Type B pancreatic cell (in vitro differentiated cells): ENCODE measurements at places on chromosomes 12 and 14. TPM values are rescaled to one million over a fixed set of nuclear protein-coding genes. Genes with fewer than 3 reads are reported as not detected.

- H3K36me3 ChIP-seq = no peaks in the 10 kb centered on the region
- H3K27me3 ChIP-seq = peaks cover 54% of the 10 kb centered on the region
- no peaks in the 10 kb centered on the region for H3K4me1 ChIP-seq
- H3K4me3 ChIP-seq = no peak overlapping the region
- H3K27ac ChIP-seq = no peak overlapping the region
- no peak for DNase-seq
Observed at GRCh38 chr12:130299574-130299973, 38.1 kb upstream of the PIWIL1 start.

DNA sequence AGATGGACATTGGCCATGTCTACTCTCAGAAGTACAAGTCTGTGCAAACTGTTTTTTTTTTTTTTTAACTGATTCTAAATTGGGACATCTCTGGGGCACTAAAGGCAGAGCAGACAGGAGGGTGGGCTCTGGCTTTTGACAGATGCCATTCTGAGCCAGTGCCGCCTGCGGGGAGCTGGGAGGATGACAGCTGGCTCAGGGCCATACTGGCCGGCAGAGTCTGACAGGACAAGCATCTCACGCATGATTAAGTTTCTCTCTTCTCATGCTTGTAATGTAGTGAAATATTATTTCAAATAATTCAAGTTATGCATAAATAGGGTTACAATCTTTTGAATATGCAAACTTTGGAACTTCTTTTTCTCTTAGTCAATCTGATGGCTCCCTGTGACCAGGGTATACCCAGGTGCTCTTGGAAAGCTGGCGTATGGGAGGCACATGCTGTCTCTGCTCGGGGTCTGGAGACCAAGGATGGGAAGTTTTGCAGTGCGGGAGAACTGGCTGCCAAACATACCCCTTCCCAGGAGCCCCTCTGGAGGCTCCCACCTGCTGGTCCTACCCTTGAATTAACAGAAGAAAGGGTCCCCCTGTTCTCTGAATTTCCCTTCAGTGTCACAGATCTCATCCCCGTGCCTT is 7.6 kb downstream of the CDCA4 start:
- H3K36me3 ChIP-seq = peaks cover 11% of the 10 kb centered on the region
- H3K4me3 ChIP-seq = no peak overlapping the region
- H3K4me1 ChIP-seq = peaks cover 51% of the 10 kb centered on the region
- DNase-seq = no peak

- H3K36me3 ChIP-seq = peaks cover 9% of the 10 kb centered on the region
- H3K4me3 ChIP-seq = no peak overlapping the region
- no peak for DNase-seq
- peaks cover 12% of the 10 kb centered on the region for H3K4me1 ChIP-seq
- H3K27ac ChIP-seq = no peak overlapping the region
Observed at GRCh38 chr12:118183155-118183554, 47.2 kb downstream of the PEBP1 start.

DNA sequence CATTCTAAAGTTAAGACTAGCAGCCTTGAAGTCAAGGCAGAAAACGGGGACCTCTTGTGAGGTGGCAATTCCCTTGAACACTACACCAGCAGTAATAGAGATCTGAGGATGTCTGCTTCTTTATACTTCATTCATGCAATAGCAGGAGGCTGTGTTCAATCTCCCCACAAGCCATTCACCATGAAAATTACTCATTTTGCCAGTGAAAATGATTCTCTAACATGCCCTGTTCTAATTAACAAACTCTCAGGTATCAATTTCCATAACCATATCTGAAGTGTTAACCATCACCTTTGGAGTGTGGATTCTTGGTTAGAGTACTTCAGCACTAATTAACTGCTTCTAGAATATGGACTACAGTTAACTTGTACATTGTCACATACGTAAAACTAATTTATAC is 3.4 kb upstream of the GLIPR1 start:
- no peak overlapping the region for H3K4me3 ChIP-seq
- H3K27ac ChIP-seq = no peak overlapping the region
- no peak for DNase-seq
- no peaks in the 10 kb centered on the region for H3K27me3 ChIP-seq
- H3K4me1 ChIP-seq = peaks cover 8% of the 10 kb centered on the region

DNA sequence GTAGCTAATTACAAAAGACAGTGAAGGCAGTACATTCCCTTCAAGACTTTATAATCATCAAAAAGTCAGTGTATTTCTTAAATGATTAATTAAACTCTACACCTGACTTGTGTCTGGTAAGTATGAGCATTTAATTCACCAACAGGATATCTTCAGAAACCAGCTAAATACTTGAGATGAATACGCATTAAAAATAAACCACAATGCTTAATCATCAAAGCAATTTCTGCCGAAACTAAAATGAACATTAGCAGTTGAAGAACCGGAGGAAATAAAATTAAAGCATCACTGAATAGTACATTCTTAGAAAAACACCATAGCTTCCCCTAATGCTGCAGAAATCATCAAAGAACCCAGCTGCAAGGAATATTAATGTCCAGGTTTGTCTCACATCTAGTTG is 32.7 kb downstream of the SLC25A21 start:
- no peak for DNase-seq
- no peaks in the 10 kb centered on the region for H3K36me3 ChIP-seq
- no peak overlapping the region for H3K27ac ChIP-seq

- no peak overlapping the region for H3K27ac ChIP-seq
- no peak overlapping the region for H3K4me3 ChIP-seq
- no peaks in the 10 kb centered on the region for H3K36me3 ChIP-seq
- peaks cover 38% of the 10 kb centered on the region for H3K27me3 ChIP-seq
- peaks cover 7% of the 10 kb centered on the region for H3K4me1 ChIP-seq
Observed at GRCh38 chr12:108125073-108125472, 4.0 kb upstream of the WSCD2 start.

GRCh38 chr12:117155278-117156060 is 34.8 kb downstream of the FBXO21 start:
- DNase-seq = peak; percentile 77
- peaks cover 8% of the 10 kb centered on the region for H3K4me1 ChIP-seq
- no peak overlapping the region for H3K4me3 ChIP-seq
- H3K27me3 ChIP-seq = no peaks in the 10 kb centered on the region
- peaks cover 52% of the 10 kb centered on the region for H3K36me3 ChIP-seq

- no peak overlapping the region for H3K27ac ChIP-seq
- DNase-seq = no peak
- no peaks in the 10 kb centered on the region for H3K36me3 ChIP-seq
- peaks cover 38% of the 10 kb centered on the region for H3K4me1 ChIP-seq
Observed at GRCh38 chr14:61573321-61573720, 122.0 kb upstream of the HIF1A start.

DNA sequence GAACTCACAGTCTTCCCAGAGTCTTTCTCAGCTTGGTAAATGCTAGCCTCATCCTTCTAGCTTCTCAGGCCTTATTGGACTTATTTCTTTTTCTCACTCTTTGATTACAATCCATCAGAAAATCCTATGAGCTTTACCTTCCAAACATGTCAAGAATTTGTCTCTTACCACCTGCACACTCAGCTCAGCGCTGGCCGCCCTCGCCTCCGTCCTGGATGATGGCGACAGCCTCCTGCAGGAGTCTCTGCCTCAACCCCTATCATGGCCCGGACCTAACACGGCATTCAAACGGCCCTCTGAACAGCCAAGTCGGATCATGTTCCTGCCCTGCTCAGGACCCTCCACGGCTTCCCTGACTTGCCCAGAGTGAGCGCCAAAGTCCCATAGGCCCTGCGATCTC is 333.1 kb upstream of the FKBP4 start:
- H3K36me3 ChIP-seq = peaks cover 12% of the 10 kb centered on the region
- no peak overlapping the region for H3K27ac ChIP-seq
- peaks cover 12% of the 10 kb centered on the region for H3K27me3 ChIP-seq
- H3K4me3 ChIP-seq = no peak overlapping the region
- DNase-seq = no peak

GRCh38 chr14:52190337-52190931 is 77.1 kb upstream of the PTGDR start:
- no peaks in the 10 kb centered on the region for H3K36me3 ChIP-seq
- DNase-seq = no peak
- H3K4me3 ChIP-seq = no peak overlapping the region
- H3K4me1 ChIP-seq = no peaks in the 10 kb centered on the region

GRCh38 chr12:19528750-19529149 is 89.5 kb downstream of the AEBP2 start:
- no peak overlapping the region for H3K27ac ChIP-seq
- no peak overlapping the region for H3K4me3 ChIP-seq
- no peaks in the 10 kb centered on the region for H3K4me1 ChIP-seq
- no peak for DNase-seq
- no peaks in the 10 kb centered on the region for H3K27me3 ChIP-seq
- peaks cover 9% of the 10 kb centered on the region for H3K36me3 ChIP-seq

DNA sequence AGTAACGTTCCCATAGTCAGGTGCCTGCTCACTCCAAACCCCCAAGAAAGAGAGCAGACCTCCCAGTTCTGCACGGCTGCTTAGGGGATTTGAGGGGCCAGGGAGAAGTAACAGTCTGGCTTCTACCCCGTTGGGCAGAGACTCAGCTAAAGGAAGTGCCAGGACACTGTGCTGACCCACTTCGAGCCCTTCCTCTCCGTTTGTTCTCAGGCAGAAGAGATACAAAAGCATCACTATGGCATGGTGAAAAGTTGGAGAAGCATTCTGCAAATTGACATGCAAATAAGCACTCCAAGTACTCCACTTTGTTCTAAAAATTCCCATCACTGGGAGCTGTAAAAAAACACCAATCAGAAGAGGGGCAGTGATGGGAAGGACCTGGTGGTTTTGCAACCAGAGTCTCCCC is 239.1 kb downstream of the EGLN3 start:
- peaks cover 8% of the 10 kb centered on the region for H3K4me1 ChIP-seq
- no peak overlapping the region for H3K4me3 ChIP-seq
- no peak overlapping the region for H3K27ac ChIP-seq
- H3K27me3 ChIP-seq = peaks cover 64% of the 10 kb centered on the region
- DNase-seq = no peak
- peaks cover 4% of the 10 kb centered on the region for H3K36me3 ChIP-seq

DNA sequence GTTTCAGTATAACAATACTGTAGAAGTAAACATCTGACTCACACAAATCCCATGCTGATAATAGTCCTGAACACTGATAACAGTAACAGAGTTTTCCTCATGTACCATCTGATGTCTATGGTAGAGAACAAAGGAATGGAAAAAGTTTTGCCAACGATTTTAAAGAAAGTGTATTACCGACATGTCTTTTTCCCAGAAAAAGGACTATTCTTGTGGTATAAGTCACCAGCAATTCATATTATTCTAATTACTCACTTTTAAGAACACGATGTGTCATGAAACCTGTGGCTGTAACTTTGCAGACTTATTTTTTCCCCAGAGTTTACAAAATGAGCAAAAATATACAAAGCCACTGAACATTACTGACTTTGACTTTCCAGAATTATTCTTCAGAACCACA is 40.1 kb upstream of the DCN start:
- no peaks in the 10 kb centered on the region for H3K4me1 ChIP-seq
- no peak overlapping the region for H3K4me3 ChIP-seq
- H3K27me3 ChIP-seq = no peaks in the 10 kb centered on the region
- DNase-seq = no peak
- H3K36me3 ChIP-seq = no peaks in the 10 kb centered on the region

DNA sequence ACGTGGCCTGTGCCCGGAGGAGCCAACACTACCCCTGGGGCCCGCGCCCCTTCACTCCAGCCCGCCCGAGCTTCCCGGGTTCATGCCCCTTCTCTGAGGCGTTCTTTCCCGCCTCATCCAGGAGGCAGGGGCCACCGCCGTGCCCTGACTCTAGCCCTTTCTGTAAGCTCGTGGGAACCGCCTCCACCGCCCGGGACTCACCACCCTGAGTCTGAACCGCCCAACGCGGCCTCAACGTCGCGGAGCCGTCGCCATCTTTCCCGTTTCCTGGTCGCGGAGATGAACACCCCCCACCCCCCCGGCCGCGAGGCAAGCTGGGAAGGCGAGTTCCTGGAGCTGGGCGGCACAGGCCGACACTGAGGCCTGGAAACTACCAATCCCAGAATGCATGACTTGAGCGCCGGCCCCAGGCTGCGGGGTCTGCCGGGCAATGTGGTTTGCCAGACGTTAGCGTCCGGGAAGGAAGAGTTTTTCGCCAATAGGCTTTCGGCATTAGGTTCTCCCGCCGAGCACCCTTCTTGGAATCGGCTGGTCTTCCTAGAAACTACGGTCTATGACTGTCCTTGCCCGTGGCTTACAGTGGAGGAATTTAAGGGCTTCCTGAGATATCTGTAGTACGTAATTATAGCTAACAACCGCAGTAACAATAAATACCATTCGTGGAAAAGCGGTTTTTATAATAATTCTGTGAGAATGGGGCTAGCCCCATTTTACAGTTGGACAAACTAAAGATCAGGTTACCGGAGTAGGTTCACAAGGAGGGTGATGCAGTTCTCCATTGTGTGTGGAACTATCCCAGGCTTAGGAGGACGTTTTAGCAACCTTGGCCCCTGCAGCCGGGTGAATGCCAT is at the start of gene DDX23:
Gene DDX23, minus strand, starts transcription at position 281 of the 851 bp plus-strand sequence. CDS start 6,381 bp downstream, outside the sequence.
- H3K27me3 ChIP-seq = no peaks in the 10 kb centered on the region
- H3K27ac ChIP-seq = peak within 1 kb of the TSS; percentile 87
- H3K4me1 ChIP-seq = peaks cover 26% of the 10 kb centered on the region
- peak within 1 kb of the TSS; percentile 98 for H3K4me3 ChIP-seq

GRCh38 chr12:102745971-102746600 is 171.0 kb downstream of the PAH start:
- no peaks in the 10 kb centered on the region for H3K36me3 ChIP-seq
- no peak overlapping the region for H3K4me3 ChIP-seq
- no peaks in the 10 kb centered on the region for H3K27me3 ChIP-seq
- no peak for DNase-seq

- H3K36me3 ChIP-seq = no peaks in the 10 kb centered on the region
- DNase-seq = no peak
- H3K4me3 ChIP-seq = no peak overlapping the region
- no peaks in the 10 kb centered on the region for H3K27me3 ChIP-seq
Observed at GRCh38 chr14:63800651-63801375, 52.0 kb upstream of the SYNE2 start.

GRCh38 chr12:62297321-62297720 is 37.1 kb downstream of the USP15 start:
- no peak overlapping the region for H3K4me3 ChIP-seq
- H3K36me3 ChIP-seq = peaks cover 59% of the 10 kb centered on the region
- H3K27ac ChIP-seq = no peak overlapping the region
- H3K4me1 ChIP-seq = no peaks in the 10 kb centered on the region
- DNase-seq = no peak
- no peaks in the 10 kb centered on the region for H3K27me3 ChIP-seq

GRCh38 chr12:754473-754820 is 2.1 kb downstream of the WNK1 start:
- H3K27me3 ChIP-seq = no peaks in the 10 kb centered on the region
- H3K36me3 ChIP-seq = peaks cover 22% of the 10 kb centered on the region
- peak overlapping the region; percentile 87 for H3K27ac ChIP-seq
- H3K4me1 ChIP-seq = peaks cover 19% of the 10 kb centered on the region
- no peak for DNase-seq

KRT82 gene
- not detected in 2 replicates for total RNA-seq

ASIC1 gene
- 5.5 and 18.1 TPM in 2 replicates for total RNA-seq

MARK3 gene
- 79.1 and 91.4 TPM in 2 replicates for total RNA-seq

GOLGA5 gene
- total RNA-seq = 27.6 and 38.1 TPM in 2 replicates

LYZ gene
- 113 and 174 TPM in 2 replicates for total RNA-seq

AQP2 gene
- total RNA-seq = 0.55 TPM in 1 of 2 replicates, not detected in the other
